Right kidney (tissue), 9 donors: ENCODE measurements at places on chromosomes 7 and 10.

GRCh38 chr10:16186564-16186963, 250.2 kb upstream of the PTER start:
- DNase-seq, result no peak

DNA sequence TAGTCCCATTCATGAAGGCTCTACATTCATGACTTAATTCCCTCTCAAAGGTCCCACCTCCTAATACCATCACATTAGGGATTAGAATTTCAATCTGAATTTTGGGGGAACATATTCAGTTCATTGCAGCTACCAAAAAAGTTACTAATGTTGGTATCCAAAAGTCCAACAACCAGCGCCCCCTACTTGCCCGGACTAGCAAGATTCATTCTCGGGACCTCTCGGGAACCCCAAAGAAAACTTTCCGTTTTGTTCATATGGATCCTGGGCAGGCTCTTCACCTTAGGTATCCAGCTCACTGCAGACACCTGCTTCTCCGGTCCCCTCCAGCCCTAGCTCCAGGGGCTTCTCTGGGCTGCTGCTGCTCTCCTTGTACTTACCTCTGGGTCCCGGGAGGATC, 8.9 kb upstream of the GRK5 start:
- no peak for DNase-seq

DNA sequence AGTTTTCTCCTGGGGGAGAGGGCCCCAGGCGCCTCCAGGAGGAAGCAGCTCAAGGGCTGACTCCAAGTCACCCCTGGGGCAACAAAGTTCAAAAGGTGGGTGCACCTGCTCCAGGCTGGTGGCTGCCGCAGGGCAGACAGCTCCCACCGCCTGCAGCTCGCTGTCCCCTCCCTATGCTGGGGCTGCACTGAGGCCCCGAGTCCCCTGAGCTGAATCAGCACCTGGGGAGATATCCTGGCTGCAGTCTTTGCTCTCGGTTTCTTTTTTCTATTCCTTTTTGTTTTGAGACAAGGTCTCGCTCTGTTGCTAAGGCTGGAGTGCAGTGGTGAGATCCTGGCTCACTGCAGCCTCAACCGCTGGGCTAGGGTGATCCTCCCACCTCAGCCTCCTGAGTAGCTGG, 183.4 kb downstream of the DNAJB6 start:
- no peak for DNase-seq

DNA sequence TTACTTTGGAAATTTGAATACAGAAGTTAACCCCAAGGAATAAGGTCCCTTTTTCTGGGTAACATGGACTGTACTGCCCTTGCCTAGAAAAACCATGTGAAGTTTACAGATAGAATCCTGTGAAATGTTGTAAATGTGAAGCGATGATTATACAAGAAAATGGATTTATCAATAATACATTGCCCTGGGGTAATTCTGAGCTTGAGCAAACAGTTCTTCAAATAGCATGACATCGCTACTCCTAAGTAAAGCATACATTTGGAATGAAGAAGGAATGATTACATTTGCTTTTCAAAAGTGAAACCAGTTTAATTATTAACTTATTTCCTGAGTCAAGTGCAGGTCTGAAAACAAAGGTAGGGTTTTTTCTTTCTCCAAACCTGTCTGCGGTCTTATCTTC, 43.3 kb upstream of the FZD8 start:
- DNase-seq, result peak; percentile 44

DNA sequence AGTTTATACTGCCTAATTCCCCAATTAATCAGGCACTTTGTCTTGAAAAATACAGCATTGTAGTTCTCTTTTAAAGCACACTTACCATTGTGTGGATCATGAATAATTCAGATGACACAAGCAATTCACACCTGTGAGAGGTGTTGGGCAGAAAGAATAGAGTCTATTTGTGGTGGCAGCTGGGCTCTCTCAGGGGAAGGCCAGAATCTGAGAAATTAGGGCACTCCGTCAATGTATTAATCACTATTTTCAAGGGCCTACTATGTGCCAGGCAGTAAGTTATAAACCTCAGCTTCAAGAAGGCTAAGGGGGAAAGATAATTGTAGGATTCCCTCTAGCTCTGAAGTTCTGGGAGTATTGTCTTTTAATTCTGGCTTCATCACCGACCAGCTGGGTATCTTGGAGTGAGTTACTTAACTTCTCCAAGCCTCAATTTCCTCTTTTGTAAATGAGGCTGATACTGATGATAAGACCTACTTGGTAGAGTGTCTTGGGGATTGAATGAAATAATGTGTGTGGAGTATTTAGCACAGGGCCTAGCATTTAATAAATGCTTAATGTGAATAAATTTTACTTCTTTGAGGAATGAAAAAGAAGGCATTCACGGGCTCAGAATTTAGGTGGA, 2.5 kb downstream of the CHN2 start:
- DNase-seq, result no peak

- no peak for DNase-seq
These were observed 901 bp upstream of the CCNY start for GRCh38 chr10:35335133-35336083.

- DNase-seq, result no peak
These were observed 772 bp downstream of the SGMS1 start for GRCh38 chr10:50622706-50623662.
